Upper lobe of right lung (tissue), 1 donor: ENCODE measurements at places on chromosomes 4 and X. TPM values are rescaled to one million over a fixed set of nuclear protein-coding genes. Genes with fewer than 3 reads are reported as not detected.

- no peak overlapping the region for H3K27ac ChIP-seq
- no peaks in the 10 kb centered on the region for H3K36me3 ChIP-seq
- H3K27me3 ChIP-seq: no peaks in the 10 kb centered on the region
- DNase-seq: no peak
These were observed 26.1 kb downstream of the TKTL2 start for GRCh38 chr4:163447481-163447880.

GRCh38 chrX:140163371-140164159, 198.2 kb upstream of the CXorf66 start:
- H3K4me1 ChIP-seq: no peaks in the 10 kb centered on the region
- DNase-seq: no peak
- no peaks in the 10 kb centered on the region for H3K36me3 ChIP-seq
- H3K27ac ChIP-seq: no peak overlapping the region
- no peaks in the 10 kb centered on the region for H3K27me3 ChIP-seq

DNA sequence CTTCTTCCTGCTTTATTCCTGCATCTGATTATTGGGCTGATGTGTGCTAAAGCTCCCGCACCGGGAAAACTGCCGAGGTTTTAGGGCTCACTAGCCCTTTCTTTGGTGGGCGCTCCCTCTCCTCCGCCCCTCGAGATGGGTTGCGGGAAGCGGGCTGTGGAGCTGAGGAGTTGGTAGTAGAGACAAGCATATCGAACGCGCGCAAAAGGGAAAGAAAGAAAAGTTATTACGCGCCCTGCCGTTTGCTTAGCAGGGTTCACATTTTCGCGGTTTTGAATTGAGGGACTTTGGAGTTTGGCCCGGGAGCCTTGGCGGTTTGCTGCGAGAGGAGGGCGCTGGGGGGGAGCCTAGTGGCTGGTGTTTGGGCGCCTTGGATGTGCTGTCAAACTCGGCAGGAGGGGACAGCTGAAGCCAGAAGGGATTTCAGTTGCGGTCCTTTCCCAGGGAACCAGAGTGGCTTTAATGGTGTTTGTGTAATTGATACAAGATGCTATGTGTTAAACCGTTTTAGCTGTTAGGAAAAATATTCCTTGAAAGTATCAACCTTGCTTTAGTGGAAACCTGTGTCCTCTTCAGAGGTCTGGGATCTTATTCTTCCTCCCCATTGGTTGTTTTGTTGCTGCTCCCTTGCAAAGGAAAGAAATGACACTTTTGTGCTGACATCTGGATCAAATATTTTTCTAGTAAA, 1.1 kb downstream of the GAB1 start:
- H3K27ac ChIP-seq: peak overlapping the region; percentile 92
- H3K4me3 ChIP-seq: peak overlapping the region; percentile 92
- no peaks in the 10 kb centered on the region for H3K27me3 ChIP-seq
- H3K36me3 ChIP-seq: no peaks in the 10 kb centered on the region
- H3K4me1 ChIP-seq: peaks cover 6% of the 10 kb centered on the region
- DNase-seq: peak; percentile 74

- no peak overlapping the region for H3K27ac ChIP-seq
- DNase-seq: no peak
- no peaks in the 10 kb centered on the region for H3K36me3 ChIP-seq
- H3K4me3 ChIP-seq: no peak overlapping the region
- H3K4me1 ChIP-seq: no peaks in the 10 kb centered on the region
These were observed 26.2 kb downstream of the ZNF330 start for GRCh38 chr4:141246683-141247429.

The STEEP1 gene
- total RNA-seq: 23.1 TPM

The PGAM4 gene
- total RNA-seq: not detected

The STAP1 gene
- total RNA-seq: 1.7 TPM

The PCDH7 gene
- 8.0 TPM for total RNA-seq
